ENCODE measurements at places on chromosomes 13 and 19. TPM values are rescaled to one million over a fixed set of nuclear protein-coding genes. Genes with fewer than 3 reads are reported as not detected.
A peak's percentile ranks its signal among the peaks of the same experiment; 100 is the strongest.

APOC4 gene
- not detected for polyA plus RNA-seq

- DNase-seq, result no peak
These were observed 67.5 kb downstream of the GNG7 start for GRCh38 chr19:2634960-2635359.

BEST2 gene
- polyA plus RNA-seq, result not detected

PSG11 gene
- polyA plus RNA-seq, result not detected

DNA sequence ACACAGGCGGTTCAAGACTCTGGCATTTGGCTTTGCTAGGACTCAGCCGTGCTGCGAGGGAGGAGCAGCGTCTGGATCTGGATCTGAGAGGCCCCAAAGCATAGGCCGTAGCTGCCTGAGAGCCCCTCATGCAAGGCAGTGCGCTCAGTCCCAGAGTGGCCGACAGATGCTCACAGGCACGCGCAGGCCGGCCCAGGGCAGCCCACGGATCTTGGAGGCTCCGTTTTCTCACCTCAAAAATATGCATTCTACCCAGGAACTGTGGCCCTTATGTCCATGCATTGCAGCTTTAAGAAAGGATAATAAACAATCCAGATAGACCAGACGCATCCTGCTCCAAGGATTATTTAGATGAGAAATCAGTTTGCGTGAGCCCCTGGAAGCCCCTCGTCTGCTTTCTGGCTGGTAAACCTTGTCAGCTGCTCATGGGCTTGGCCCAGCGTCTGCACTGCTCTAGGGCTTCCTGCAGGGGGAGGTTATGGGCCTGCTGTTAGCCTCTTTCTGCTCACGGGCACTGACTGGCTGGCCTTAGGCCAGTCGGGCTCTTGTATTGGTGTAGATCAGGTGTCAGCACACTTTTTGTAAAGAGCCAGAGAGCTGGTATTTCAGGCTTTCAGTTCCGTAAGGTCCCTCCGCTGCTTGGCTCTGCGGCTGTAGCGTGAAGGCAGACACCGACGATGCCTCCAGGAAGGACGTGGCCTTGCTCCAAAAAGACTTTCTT lies 24.2 kb downstream of the TEX29 start:
- no peak for DNase-seq

DNA sequence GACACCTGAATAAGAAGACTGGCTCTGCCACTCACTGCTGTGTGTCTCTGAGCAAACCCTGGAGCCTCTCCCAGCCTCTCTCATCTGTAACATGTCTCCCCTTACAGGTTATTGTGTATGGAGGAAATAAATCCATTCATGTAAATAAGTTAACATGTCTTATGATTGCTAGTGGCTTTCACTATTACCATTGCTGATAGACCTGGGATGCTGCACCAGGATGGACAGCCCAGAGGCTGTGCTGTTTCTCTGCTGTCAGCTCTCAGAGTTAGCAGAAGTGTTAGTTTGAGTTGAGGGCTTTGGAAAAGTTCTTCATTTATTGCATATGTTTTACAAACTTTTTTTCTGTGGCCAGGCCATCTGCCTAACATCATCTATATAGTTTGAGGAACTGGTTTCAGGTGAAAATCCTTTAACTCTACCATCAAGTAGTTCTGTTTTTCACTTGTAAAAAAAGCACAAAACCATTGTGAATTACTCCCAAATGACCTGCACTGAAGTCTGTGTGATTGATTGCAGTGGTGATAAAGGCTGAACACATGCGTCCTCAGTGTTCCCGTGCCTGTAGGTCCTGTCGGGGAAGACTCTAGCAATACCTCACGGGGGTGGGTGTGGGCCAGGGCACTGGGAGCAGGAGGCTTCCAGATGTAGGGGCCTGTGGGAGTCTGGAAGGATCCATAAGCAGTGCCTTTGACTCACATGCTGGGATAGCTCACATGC lies 24.6 kb downstream of the MPHOSPH8 start:
- no peak for DNase-seq

GRCh38 chr13:100854006-100854405 lies 179.4 kb upstream of the TMTC4 start:
- DNase-seq, result no peak

DNA sequence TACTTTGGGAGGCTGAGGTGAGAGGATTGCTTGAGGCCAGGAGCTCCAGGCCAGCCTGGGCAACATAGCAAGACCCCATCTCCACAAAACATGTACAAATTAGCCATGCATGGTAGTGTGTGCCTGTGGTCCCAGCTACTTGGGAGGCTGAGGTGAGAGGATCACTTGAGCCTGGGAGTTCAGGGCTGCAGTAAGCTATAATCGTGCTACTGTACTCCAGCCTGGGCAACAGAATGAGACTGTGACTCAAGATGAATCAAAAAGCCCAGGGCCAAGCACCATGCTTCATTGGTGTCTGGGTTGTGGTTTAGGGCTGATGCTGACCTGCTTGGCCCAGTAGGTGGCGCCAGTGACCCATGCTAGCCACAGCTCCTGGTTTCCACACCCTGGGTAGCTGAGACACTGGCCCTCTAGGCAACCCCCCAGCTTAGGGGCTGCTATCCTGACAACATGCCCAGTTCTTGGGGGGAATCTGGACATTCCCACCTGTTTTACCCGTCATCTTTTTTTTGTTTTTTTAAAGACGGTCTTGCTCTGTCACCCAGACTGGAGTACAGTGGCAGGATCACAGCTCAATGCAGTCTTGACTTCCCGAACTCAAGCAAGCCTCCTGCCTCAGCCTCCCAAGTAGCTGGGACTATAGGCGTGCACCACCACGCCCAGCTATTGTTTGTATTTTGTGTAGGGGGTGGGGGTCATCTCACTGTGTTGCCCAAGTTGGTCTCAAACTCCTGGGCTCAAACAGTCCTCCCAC lies 5.5 kb downstream of the CCDC124 start:
- peak; percentile 87 for DNase-seq

DNA sequence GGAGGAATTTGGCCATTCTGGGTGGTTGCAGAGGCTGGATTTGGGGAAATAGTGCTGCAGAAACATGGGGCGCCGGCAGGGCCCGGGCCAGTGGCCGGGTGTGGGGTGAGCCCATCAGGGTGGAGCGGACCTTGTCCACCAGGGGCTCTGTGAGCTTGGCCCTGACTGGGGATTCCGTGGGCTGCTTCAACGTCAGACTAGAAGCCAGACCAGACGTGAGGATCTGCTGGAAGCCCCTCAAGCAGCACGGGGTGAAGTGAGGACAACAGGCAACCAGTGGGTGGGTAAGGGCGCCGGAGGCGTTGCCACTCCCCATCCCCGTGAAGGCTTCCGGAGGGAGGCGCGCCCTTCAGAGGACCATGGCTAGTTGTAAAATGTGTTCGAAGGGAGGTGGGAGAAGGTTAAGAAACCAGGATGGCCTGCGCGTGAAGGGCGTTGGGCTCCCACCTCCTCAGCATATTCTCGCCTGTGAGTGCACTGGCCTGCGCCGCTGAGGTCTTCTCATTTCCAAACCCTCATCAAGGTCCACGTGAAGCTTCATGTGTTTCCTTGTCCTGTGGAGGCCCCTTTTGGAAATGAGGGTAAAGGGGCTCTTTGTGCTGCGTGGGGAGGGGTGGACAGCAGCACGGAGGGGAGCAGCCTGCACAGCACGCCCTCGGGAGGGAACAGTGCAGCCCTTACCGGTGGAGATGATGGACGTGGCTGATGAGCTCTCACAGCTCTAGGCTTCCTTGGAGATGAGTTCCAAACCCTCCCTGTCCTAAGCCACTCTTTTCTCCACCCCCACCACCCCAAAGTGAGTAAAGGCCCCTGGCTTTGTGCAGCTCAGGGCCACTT lies 8.3 kb downstream of the TEX29 start:
- DNase-seq, result no peak

ATP8B3 gene
- polyA plus RNA-seq, result 1.0 TPM

PTPRH gene
- polyA plus RNA-seq, result 1.8 TPM

GRCh38 chr19:13817615-13818371 lies 22.6 kb downstream of the ZSWIM4 start:
- no peak for DNase-seq

GRCh38 chr19:4537953-4538600 lies 1.8 kb downstream of the LRG1 start:
- DNase-seq, result no peak

DNA sequence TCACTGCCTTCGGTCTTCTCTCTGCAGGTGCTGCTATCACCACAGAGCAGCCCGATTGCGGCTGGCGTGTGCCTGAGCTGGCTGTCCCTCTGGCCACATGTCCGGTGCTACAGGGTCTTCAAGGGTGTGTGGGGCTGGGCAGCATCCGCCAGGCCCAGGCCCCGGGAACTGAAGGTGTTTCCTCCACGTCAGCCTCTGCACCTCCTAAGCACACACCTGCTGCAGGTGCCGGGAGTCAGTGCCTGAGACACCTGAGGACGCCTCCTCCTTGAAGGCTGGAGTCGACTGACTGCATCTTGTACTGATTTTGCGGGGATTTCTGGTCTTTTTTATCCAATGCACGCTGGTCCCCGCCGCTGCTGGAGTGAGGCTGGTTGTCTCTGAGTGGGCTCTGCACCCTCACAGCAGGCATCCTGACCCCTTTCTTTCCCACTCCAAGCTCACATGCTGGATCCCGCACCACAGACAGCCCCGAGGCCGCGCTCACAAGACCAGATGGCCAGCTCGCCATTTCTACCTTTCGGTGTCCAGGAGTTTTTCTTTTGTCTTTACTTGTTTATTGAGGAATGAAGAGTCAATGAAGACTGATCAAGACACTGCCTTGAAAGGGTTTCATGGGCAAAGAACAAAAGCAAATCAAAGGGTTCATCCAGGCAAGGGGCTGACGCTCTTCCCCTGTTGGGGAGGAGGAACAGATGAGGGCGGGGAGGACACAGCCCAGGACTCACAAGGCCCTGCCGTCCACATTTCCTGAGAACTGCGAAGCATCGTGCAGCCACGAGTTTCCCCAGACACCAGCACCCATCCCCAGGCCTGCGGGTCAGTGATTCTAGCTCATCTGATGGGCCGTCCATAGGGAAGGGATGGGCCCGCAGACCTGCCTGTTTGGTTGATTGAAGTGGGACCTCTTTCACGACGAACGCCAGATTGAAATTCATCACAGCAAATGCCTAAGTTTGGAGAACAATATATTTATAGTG lies 203.8 kb upstream of the SOX1 start:
- DNase-seq, result no peak

DNA sequence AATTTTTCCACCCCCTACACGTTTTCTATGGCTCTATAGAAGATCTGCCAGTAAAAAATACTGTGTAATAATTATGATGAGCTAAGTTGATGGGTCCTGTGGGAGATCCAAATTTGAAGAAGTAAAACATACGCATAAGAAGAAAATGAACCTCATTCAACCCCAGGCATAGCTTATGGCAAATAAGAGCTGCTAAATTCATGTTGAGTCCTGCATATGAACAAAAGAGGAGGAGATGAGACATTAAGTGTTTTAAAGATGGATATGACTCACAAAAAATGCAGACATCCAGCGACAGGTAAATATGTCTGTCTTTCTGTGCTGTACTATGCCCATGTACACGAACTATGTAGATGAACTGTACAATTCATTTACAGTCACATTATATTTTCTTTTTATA lies 101.9 kb downstream of the LIG4 start:
- DNase-seq, result no peak

GRCh38 chr13:23856008-23856750 lies 33.0 kb downstream of the MIPEP start:
- DNase-seq, result peak; percentile 58

- DNase-seq, result no peak
These were observed 50.7 kb downstream of the B3GLCT start for GRCh38 chr13:31250435-31250834.

- no peak for DNase-seq
These were observed 48.4 kb downstream of the SERP2 start for GRCh38 chr13:44421853-44422525.

- DNase-seq, result peak; percentile 77
These were observed 8.6 kb downstream of the KDM4B start for GRCh38 chr19:4977299-4978174.

GRCh38 chr19:54461613-54462012 lies 2.0 kb downstream of the LENG9 start:
- DNase-seq, result no peak

DNA sequence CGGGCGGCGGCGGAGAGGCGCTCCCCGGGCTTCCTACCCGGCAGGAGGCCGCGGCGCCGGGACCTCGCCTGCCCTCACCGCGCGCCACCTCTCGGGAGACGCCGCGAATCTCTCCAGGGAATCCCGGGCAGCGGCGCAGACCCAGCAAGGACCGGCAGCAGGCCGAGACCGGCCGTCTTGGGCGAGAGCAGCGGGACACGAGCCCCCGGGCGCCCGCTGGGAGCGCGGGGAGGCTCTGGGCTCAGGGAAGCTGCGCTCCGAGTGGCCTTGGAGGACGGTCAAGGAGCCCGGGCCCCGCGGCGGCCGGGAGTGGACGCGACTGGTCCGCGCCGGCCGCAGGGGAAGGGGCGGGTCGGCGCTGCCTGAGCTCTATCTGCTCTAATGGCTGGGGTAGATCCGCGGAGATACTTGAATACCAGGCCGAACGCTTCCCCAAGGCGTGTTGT lies 14.7 kb downstream of the CDX2 start:
- no peak for DNase-seq

DNA sequence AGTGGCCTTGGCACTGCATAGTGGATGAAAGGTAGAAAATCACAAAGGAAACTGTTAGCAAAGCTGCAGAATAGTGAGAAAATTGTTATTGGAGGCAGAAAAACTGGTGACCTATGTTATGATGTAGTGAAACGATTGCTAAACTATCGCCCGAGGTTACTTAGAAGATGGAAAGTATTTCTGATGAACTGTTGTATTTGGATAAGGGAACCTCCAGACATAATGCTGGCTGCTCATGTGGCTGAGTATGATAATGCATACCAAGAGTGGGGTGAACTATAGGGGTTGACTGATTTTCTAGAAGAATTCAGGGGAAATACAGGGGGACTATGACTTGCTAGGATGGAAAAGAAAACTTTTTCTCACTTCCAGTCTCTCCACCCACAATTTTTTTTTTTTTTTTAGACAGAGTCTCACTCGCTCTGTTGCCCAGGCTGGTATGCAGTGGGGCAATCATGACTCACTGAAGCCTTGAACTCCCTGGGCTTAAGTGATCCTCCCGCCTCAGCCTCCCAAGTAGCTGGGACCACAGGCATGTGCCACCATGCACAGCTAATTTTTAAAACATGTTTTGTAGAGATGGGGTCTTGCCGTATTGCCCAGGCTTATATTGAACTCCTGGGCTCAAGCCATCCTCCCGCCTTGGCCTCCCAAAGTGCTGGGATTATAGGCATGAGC lies 4.4 kb upstream of the EID2 start:
- DNase-seq, result no peak

DNA sequence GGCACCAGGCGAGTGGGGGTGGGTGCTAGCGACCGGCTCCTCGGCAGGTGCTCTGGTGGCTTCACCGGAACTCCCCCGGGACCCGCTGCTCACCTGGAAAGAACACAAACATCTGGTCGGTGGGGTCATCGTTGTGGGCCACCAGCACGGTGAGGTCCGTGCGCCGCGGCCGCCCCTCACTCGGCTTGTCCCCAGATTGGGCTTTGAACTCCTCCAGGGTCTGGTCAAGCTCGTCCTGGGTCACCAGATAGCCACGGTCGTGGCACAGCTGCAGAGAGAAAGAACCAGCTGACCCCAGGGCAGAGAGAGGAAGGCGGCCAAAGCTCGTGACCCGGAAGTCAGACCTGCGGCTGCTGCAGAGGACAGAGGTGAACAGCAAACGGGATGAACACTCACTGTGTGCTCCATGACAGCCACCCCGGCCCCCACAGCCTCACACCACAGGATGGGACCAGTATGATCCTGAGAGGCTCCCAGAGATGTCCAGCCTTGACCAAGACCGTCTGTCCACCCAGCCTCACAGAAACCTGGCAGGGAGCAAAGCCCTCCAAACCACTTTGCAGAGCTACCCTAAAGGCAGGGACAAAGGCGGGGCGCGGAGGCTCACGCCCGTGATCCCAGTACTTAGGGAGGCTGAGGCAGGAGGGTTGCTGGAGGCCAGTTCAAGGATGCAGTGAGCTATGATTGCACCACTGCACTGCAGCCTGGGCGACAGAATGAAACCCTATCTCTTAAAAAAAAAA lies 1.2 kb downstream of the POLR2E start:
- no peak for DNase-seq

SLC25A41 gene
- 5.5 TPM for polyA plus RNA-seq

KLF2 gene
- polyA plus RNA-seq, result 64.7 TPM
